ENCODE measurements at places on chromosomes 2 and 18.

GRCh38 chr18:46449033-46449432 lies 208.0 kb downstream of the LOXHD1 start:
- no peak for DNase-seq

DNA sequence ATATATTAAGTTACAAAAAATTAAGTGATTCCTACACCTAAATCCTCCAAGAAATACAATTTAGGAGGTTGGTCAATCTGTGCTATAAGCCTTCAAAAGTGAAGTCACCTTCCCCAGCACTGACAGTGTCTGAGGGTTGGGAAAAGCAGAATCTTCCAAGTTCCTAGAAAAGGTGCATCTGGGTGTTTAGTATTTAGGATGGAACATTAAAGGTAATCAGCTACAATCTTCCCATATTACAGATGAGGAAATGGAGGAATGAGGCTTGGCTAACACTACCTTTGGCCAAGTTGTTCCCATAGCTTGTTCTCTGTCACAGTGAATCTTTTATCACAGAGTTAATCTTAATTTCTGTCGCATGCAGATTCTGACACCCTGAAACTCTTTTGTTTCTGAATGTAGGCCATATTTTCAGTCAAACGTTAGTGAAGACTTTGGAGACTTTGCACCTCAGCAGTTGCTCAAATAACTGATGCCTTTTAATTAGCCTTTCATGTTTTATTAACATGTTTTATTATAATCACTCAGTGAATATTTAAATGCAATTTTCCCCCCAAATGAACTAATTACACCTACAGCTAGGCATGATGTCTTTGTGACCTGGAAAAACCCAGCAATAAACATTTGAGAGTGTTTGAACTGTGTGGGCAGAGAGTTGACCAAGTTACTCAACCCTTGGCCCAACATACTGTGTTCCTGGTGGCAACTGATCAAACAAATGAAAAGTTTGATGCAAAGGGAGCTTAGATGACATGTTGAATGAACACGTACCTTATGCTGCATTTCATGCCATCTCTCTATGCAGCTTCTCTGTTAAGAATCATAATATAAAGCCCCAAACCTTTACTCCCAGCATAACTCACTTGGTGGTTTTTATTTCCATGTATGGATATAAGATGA lies 17.6 kb downstream of the FN1 start:
- no peak for DNase-seq

GRCh38 chr18:46794607-46795006 lies 37.8 kb upstream of the ST8SIA5 start:
- no peak for DNase-seq

DNA sequence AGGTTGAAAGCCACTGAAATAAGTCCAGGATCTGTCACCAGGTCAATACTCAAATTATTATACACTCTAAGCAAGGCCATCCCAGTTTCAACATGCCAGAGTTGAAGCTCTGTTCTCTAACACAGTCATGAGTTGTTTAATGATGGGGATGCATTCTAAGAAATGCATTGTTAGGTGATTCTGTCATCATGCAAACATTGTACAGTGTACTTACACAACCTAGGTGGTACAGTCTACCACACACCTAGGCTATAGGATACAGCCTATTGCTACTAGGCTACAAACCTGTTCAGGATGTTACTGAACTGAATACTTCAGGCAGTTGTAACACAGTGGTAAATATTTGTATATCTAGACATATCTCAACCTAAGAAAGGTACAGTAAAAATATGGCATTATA lies 162.2 kb downstream of the BAZ2B start:
- DNase-seq: no peak

DNA sequence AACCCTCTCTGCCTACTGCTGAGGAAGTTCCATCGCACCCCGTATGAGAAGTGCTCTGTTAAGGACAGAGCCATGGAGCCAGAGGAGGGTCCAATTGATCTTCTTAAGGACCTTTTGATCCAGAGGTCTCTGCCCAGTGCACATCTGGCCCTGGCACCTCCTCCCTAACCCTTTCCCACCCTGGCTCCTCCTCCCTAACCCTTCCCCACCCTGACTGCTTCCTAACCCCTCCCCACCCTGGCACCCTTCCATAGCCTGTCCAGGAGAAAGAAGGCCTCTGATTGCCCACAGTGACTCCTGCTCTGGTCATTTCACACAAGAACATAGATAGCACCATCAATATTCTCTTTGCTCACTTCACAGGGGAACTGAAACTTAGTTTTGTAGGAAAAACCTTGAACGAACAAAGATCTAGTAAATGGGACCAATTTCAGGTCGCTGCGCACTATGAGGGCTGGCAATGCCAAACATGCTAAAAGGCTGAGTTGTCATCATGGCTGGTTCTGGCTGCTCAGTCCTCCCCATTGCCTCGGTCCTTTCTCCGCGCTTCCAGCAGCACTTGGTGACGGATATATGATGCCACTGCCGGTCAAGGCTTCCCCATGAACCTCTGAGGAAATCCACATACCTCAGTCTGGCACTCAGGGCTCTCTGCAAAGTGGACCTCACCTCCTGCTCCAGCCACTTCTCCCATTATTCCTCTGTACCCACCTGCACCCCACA lies 49.2 kb downstream of the PKDCC start:
- no peak for DNase-seq

GRCh38 chr2:102004581-102004980 lies 12.8 kb downstream of the IL1R2 start:
- DNase-seq: no peak

DNA sequence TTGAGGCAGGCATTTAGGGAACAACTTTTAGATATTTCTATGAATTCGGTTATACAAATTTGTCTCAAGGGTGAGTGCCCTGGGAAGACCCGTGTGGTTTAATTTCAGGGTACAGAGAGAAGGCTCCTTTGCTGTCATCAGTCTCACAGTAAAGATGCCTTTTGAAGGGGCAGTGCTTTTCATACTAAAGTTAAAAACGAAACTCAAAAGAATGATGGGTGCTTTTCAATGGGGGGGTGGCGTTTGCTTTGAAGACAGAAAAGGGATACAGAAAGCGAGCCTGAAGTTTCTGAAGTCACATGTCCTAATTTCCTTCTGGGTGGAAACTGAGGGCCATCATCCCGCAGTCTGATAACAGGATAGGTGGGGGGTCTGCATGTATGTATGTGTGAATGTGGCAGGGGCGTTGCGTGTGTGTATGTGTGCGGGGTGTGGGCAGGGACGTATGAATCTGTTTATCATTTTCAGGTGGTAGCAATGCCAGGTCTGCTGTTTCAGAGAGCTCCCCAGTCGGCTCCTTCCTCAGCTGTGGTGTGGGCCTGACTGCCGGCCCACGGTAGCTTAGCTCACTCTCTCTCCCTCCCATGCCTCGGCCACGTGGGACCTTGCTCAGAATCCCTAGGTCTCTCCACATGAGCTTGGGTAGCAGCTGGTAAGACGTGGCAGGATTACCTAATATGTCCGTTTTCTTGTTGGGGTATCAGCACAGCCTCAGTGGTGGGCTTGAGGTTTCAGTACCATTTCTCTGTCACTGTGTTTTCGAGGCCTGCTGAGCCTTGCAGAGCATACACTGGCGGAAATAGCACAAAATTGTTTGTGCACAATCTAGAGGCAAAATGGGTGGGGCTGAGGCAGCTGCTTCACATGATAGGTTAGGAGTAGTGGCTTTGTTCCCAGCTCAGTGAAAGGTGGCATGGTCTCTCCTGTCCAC lies 32.7 kb downstream of the ARHGAP25 start:
- no peak for DNase-seq

- DNase-seq: no peak
Measured at GRCh38 chr2:239324456-239324855, 76.4 kb downstream of the HDAC4 start.

- DNase-seq: no peak
Measured at GRCh38 chr2:74107071-74107470, 40.6 kb downstream of the BOLA3 start.

DNA sequence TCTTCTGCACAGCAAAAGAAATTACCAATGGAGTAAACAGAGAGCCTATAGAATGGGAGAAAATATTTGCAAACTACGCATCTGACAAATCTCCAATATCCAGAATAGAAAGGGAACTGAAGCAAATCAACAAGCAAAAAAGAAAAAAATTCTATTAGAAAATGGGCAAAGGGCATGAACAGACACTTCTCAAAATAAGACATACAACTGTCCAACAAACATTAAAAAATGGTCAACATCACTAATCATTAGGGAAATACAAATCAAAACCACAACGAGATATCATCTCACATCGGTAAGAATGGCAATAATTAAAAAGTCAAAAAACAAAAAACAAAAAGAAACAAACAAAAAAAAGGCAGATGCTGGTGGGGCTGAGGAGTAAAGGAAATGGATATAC lies 356.4 kb downstream of the ADCYAP1 start:
- DNase-seq: no peak

GRCh38 chr2:159010963-159011362 lies 42.5 kb downstream of the TANC1 start:
- no peak for DNase-seq

DNA sequence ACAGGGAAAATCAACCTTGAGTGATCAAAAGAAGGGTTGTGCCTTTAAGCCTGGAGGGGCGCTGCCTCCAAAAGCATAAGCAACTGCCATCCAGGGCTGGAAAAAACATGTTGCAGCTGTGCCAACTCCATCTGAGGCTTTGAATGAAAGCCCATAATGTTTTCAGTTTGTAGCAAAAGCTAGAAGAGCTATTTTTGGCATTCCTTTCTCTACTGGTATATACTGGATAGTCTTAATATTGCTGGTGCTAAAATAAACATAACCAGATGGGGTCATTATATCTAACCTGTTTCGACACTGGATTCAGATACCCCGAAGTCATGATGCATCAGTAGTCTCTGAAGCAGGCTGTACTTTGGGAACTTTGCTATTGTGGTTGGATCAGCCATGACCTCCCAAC lies 25.1 kb downstream of the ANXA4 start:
- no peak for DNase-seq

- DNase-seq: no peak
Measured at GRCh38 chr2:54416166-54416813, 39.8 kb upstream of the SPTBN1 start.

DNA sequence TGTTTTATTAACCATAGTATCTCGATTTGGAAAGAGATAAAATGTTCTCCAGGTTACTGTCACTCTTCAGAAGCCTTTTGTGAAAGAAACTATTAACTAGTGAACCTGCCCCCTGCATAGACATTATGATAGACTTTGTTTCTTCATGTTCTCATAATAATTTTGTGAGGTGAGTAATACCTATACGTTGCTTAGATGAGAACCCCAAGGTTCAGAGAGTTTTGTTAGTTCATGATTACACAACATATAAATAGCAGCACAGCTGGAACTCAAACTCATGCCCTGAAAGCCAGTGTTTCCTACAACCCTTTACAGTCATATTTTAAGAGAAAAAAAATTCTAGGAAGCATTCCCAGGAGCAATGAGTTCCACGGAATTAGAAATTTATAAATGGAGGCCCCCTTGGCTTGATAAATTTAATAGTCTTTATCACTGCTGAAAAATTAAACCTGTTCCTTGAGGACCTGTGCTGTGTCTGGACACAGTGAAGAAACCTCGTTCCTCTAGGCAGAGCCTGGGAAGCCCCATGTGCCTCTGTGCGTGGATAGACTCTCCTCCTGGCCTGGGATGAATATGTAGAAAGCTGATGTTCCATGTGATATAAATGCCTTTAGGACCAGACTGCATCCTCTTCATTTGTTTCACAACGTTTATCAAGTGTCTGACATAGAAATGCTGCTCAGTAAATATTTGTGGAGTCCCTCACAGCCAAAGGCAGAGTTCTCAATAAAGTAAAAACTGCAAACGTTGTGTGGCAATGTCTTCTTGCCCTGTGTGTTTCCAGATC lies 1257.0 kb upstream of the GYPC start:
- DNase-seq: no peak

DNA sequence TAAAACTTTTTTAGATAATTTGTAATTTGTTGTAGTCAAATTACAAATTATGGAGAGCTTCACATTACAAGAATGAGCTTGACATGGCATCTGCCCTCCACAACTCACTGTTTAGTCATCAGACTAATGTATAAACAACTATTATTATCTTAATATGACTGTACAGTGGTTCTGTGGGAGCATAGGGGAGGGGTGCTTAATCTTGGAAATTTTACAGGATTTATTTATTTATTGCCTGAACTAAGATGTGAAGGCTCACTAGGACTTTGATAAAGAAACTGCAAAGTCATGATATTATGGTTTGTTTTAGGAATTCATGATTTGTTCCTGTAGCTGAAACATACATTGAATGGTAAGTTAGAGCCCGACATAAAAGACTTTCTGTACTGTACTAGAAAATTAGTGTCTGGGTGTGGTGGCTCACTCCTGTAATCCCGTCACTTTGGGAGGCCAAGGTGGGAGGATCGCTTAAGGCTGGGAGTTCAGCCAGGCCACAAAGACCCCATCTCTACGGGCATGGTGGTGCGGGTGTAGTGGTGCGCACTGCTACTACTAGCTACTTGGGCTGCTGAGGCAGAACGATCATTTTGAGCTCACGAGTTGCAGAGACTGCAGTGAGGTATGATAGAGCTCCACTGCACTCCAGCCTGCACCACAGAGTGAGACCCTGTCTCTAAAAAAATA lies 2.1 kb downstream of the MARCHF7 start:
- no peak for DNase-seq

GRCh38 chr2:145194673-145195072 lies 674.8 kb upstream of the ZEB2 start:
- DNase-seq: no peak

DNA sequence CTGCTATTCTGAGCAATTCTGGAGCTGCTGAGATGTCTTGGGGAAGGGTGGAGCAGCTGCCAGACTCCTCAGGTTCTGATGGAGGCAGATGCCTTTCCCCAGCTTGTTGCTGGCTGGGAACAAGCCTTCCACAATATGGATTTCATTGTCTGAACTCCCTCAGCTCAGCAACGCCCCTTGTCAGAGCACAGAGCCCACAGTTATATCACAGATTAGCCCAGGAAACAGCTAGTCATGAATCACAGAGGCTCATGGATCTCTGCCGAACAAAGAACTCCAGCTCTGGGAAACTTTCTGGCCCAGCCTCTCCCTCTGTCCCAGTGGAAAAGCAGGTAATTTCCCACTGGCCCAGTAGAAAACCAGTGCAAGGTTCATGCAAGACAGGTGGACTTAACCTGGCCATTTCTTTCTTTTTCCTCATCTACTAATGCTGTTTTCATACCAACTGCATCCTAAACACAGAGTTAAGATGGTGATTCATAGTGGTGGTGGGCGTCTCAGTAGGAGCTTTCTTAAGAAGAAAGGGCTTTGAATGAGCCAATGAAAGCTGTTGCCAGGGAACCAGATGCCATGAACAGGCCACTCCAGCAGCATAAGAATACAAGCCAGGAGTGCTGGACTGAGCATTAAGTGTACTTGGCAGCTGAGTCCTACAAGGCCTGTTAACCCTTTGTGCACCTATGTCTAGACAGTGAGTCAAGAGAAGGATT lies 8.7 kb upstream of the KIAA2012 start:
- no peak for DNase-seq

DNA sequence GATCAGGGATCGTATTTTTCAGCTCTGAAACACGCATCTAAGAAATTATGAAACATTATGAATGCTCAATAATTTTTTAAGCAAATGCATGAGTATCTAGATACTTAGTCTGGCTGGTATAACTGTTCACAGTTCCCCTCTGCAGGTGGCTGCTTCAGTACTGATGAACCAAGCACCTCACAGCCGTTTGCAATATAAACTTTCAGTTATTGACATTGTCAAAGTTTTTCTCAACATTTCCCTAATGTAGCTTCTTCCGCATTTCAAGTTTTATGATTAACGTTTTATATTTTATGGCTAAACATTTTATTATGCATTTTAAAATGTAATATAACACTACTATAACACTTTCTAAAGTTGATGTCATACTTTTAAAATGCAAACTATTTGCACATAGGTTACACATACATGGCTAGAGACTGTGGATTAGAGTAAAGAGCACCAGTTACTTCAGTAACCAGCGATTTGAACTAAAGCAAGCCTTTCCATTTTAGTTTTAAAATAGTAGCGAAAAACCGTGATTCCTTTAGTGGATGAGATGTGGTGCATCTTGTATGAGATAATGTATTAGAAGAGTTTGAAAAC lies 495.4 kb downstream of the XIRP2 start:
- DNase-seq: no peak

All from NCI-H1048 (cell line).